ENCODE measurements at places on chromosomes 5 and 9. TPM values are rescaled to one million over a fixed set of nuclear protein-coding genes. Genes with fewer than 3 reads are reported as not detected.
A peak's percentile ranks its signal among the peaks of the same experiment; 100 is the strongest.

- no peak for DNase-seq
Measured at GRCh38 chr9:129404621-129405020, 216.3 kb downstream of the C9orf50 start.

DNA sequence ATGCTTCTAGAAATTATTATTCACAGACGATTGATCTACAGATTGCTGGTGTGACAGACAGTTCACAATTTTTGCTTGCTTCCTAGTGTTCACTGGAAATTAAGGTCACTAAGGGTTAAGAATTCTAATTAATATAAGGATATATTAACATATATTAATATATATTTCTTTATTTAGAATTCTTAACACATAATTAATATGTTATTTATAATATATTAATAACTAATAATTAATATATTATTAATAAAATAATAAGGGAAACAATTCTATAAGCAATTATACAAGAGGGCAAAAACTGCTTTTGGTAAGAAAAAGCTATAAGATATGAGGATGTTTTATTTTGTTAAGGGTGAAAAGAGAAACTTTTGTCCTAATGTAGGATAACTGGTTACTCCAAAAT lies 56.3 kb downstream of the PDE6A start:
- no peak for DNase-seq

DNA sequence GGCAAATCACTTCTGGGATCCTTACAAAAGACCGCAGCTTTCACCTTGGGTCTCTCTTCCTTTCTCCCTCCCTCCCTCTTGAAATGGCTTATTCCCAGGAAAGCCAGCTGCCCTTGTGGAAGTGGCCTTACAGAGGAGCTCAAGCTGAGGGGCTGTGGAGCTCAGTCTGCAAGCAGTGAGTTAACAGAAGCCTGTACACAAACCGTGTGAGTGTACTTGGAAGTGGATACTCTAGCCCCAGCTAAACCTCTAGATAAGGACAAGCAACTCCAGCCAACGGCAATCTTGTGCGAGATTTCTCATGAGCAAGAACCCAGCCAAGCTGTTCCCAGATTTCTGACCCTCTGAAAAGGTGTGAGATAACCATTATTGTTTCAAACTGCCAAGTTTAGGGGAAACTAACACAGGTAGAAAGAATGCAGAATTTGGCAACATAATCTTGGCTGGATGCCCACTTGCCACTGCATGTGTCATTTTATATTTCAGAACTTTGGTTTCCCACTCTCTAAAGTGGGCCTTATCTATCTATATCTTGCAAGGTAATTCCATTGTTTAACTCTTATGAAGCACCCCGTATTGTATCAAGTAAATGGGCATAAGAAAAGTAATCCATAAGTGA lies 85.6 kb downstream of the CDH18 start:
- DNase-seq = no peak

DNA sequence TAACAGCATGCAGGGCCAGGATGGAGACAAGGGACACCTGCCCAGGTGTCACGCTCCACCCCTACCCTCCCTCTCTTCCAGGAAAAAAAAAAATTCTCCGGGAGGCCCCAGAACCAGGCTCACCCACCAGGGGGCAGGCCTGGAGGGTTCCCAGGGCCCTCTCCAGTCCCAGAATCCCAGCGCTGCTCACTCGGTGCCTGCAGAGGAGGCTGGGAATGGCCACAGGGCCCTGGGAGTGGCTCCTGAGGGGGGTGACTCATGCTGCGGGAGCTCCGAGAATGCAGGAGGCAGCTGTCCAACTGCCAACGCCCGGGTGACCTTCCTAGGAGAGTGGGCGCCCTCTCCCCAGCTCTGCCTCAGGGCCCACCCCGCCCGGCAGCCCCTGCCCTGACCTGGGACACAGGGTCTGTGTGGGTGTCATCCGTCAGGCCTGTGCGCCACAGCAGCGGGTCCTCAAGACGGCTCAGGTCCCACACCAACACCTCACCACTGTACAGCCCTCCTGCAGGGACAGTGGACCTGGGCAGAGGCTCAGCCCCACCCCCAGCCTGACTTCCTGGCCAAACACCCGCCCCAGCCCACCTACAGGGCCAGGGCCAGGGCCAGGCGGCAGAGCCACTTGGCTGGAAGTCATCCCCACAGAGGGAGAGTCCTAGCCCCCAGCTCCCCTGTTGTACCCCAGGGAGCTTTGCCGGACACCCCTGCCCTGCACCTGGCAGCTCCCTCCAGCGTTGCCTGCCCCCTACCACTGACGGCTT lies 21.2 kb downstream of the DYNC2I2 start:
- peak; percentile 96 for DNase-seq

DNA sequence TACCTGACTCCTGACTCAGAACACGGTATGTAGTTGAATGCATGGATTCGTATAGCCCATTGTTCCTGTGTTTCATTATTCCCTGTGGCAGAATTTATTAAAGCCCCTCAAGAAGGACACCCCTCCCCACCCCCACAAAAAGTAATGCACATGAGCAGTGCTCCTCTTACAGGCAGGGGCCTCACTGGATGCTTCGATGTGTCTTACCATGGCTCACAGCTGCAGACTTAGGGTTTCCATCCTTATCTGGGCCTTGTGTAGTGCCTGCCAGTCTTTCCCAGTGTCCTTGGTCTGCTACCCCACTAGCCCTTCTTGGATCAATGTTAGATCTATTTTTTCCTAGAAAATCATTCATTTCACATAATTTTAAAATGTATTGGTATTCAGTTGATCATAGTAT lies 14.9 kb downstream of the EXOSC3 start:
- DNase-seq = no peak

- no peak for DNase-seq
Measured at GRCh38 chr5:106545325-106545724, 1125.4 kb downstream of the EFNA5 start.

DNA sequence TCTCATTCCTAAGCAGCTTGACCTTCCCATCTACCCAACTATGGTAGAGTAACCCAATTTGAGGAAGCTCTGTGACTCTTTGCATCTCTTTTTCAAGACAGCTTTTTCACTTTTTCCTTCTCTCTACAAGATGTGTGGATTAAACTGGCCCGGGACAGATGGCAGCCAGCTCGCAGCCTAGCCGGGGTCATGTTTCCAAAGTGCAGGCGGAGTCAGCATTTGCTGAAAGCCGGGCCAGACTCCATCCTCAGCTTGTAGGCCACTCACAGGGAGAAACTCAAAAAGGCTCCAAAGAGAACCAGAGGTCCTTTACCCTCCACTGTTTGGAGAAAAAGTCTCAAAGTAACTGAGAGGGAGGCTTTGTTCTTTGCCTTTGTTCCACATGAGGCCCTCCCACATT lies 286.8 kb upstream of the PANK3 start:
- DNase-seq = no peak

DNA sequence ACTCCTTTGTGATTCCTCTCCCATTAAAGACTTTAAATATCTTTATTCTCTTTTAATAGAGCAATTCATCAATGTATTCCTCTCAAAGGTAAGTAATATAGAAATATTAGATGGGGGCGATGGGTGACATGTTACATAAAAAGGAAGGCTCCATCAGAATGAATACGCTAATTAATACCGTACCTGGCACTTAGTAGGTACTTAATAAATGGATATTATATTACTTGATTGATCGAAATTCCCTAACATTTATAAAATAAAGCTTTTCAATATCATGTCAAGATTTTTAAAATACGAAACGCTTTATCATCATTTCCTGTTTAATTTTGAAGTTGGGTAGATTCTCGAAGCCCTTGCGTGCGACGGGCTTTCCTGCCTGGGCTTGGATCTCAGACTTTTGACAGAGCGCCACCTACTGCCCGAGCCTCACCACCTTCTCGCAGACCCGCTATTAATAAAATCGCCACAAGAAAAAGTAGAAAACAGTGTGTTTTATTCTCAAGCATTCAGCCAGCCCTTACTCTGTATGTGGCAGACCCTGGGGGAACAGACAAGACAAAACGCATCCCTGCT lies 99.4 kb downstream of the C5orf15 start:
- DNase-seq = peak; percentile 65

DNA sequence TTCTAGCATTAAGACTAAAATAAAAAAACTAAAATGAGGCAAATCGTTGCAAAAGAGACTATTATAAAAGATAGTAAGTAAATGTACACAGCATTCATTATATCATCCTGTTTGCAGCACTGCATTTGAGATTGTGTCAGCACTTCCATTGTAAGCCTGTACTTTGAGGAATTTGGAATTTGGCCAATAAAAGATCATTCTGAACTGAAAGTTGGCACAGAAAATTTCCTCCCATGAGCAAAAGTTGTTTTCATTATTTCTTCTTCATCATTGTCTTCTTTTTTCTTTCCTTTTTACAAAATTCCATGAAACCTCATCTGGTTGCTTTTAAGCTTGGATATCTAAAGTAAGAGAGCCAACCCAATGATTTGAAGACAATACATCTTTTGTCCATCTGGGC lies 199.3 kb upstream of the ADAMTSL1 start:
- DNase-seq = no peak

GRCh38 chr5:130526708-130527107 lies 622.4 kb downstream of the CHSY3 start:
- no peak for DNase-seq

GRCh38 chr5:172166030-172166826 lies 21.8 kb downstream of the STK10 start:
- no peak for DNase-seq

GRCh38 chr9:131986089-131986488 lies 93.6 kb downstream of the MED27 start:
- no peak for DNase-seq

DNA sequence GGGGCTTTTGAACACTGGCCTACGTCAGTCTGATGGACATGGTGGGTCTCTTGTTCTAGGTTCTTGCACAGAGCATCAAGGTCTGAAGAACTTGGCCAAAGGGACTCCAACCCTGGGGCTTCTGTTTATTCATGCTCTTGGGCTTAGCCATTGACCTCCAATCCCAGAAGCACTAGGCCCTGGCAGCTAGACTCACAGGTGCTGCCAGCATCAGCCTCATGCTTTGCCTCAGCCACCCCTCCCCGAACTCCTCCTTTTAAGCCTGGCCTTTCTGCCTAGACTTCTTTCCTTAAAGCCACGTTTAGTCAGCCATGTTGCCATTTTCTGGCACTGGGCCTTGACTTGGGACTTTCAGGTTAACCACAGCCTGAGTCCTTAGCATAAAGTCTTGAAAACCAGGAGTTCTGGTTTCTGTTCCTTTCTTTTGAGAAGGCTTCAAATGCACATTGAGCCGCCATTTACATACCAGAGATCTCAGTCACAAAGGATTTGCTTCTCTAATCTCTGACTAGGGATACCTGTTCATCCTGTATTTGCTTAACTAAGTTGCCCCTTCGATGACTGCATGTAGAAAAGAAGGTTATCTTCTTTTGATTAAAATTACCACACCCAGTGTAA lies 54.7 kb downstream of the ANGPTL2 start:
- no peak for DNase-seq

DNA sequence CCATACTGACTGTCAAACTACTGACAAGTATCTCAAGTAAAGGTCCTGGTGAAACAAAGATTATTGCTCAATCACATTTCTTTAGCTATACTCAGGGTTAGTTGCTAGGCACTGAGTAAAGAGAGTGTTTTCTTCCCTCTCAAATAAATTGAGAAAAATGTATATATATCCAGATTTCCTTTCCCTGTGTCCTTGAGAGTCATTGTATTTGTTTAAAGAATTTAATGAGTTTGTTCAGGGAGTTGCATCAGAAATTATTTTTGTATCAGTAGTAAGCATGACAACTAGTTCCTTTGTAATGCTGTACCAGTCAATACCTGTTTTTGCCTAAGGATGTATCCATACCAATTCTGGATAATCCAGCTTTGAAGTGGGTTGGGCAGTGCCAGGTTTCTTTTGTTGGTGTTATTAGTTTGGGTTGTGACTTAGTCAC lies 3.2 kb upstream of the ANKHD1 start:
- no peak for DNase-seq

GRCh38 chr5:19988457-19988856 lies 457 bp upstream of the CDH18 start:
- no peak for DNase-seq

DNA sequence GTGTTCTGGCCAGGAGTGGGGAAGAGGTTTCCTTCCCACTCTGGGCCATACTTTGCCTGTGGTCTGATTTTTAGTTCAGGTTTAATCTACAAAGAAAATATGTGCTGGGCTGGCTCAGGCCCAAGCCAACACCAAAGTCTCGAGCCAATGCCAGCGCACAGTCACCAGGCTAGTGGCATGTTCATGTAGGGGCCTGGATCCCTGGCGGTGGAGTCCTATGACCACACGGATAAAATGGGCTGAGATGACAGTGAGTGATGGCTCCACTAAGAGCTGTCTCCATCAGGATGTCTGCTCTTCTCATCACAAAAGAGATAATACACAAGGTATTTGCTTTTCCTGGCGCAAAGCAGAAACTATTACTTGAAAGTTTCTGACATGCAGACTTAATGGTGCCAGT lies 92.9 kb upstream of the PTPN3 start:
- DNase-seq = no peak

- DNase-seq = no peak
Measured at GRCh38 chr9:27499451-27499850, 24.6 kb upstream of the IFNK start.

- no peak for DNase-seq
Measured at GRCh38 chr9:109139851-109140250, 20.1 kb upstream of the TMEM245 start.

GRCh38 chr9:81598811-81599210 lies 90.5 kb downstream of the TLE1 start:
- DNase-seq = no peak

GRCh38 chr5:116885825-116886224 lies 311.2 kb upstream of the SEMA6A start:
- DNase-seq = no peak

DNA sequence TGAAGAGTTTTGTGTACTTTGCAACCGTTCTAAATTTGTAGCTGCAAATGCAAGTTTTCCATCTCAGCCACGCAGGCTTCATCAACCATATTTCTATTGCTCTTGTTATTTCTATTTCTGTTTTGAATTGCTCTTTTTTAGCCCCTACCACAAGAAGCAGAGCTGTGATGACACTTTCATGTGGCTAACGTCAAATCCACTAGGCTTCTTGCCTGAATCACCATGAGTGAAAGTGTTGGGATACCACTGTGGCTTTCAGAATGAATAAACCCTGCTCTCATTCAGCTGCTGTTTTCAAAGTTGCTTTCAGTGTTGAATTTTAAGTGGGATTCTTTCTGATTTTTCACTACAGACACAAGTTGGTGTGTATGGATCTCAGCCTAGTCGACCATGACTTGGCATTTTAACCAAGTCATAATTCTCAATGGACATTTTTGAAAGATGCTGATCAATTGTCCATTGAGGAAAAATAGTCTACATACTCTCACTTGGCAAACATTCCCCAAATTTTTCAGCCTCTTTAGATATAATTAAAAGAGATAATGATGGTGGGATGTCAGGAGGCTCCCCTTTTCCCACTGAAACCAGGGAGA lies 41.0 kb upstream of the MTAP start:
- DNase-seq = no peak

GRCh38 chr5:131812371-131813160 lies 15.7 kb upstream of the FNIP1 start:
- no peak for DNase-seq

Gene CATSPER3
- 0.08 TPM for total RNA-seq

Gene LHX6
- 6.4 TPM for total RNA-seq

Gene PPIC
- 133 TPM for total RNA-seq

Gene GMCL2
- total RNA-seq = not detected

Gene SH3TC2
- 16.9 TPM for total RNA-seq

Gene EPB41L4B
- 4.1 TPM for total RNA-seq

Gene ASTN2
- 1.3 TPM for total RNA-seq

Gene LTC4S
- total RNA-seq = not detected

Gene MACIR
- 11.5 TPM for total RNA-seq

Measured in SJSA1 (cell line).